ENCODE measurements at places on chromosomes 12 and 14. TPM values are rescaled to one million over a fixed set of nuclear protein-coding genes. Genes with fewer than 3 reads are reported as not detected.

DNA sequence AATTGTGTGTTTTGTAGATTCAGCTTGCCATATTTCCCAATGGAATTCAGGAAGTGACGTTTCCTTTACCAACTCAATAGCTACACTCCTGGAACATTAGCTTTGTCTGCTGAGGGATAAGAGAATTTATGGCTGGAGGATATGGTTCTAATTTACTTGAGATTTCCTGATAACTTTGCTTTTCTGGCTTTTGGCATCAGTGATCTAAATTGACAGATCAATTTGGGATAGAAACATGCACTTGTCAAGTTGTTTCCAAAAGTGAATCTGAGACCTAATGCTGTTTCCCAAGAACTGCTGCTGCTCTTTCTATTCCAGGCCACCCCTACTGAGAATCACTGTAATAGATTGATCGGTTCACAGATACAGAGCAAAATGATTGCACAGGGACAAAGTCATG, 43.2 kb downstream of the MGAT4C start:
- no peak for DNase-seq
- H3K4me3 ChIP-seq: no peak overlapping the region
- H3K27me3 ChIP-seq: no peaks in the 10 kb centered on the region
- H3K27ac ChIP-seq: no peak overlapping the region
- no peaks in the 10 kb centered on the region for H3K4me1 ChIP-seq

DNA sequence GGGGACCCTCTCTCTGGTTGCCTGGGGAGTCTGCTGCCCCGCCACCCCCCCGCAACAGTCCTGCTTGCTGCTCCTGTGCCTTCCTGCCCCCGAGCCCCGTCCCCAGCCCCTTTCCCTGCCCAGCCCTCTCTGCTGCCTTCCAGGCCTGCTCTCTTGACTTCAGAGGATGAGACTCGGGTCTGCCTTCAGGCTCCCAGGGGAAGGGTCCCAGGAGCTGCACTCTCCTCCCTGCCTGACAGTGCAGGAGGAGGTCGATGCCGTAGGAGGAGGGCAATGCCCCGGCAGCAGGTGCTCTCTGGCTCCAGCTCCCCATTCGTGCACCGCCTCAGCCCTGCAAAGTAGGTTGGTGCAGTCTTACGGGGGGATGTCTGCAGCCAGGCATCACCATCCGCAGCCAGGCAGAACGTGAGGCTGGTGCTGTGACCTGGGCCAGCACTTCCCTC, 185.1 kb upstream of the C14orf180 start:
- H3K36me3 ChIP-seq: no peaks in the 10 kb centered on the region
- no peak overlapping the region for H3K4me3 ChIP-seq
- no peak for DNase-seq
- H3K27ac ChIP-seq: no peak overlapping the region
- no peaks in the 10 kb centered on the region for H3K27me3 ChIP-seq
- H3K4me1 ChIP-seq: no peaks in the 10 kb centered on the region

- no peak overlapping the region for H3K27ac ChIP-seq
- no peak overlapping the region for H3K4me3 ChIP-seq
- no peak for DNase-seq
- no peaks in the 10 kb centered on the region for H3K4me1 ChIP-seq
- no peaks in the 10 kb centered on the region for H3K27me3 ChIP-seq
These were observed 207.9 kb downstream of the SYNE2 start for GRCh38 chr14:64060648-64061096.

DNA sequence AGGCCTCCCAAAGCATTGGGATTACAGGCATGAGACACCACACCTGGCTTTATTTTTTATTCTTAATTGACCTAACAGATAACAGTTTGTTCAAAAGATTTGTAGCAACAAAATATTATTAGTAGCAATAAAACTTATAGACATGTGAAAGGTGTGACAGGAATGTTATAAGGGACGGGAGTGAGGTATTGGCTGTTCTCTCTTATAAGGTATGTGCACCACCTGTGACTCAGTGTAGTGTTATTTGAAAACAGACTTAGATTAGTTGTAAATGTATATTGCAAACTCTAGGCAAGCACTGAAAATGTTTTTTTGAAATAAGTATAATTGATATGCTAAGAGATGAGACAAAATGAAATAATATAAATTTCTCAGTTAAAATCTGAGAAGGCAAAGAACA, 57.8 kb downstream of the KLRG1 start:
- H3K4me1 ChIP-seq: no peaks in the 10 kb centered on the region
- H3K36me3 ChIP-seq: no peaks in the 10 kb centered on the region
- H3K4me3 ChIP-seq: no peak overlapping the region
- no peaks in the 10 kb centered on the region for H3K27me3 ChIP-seq

DNA sequence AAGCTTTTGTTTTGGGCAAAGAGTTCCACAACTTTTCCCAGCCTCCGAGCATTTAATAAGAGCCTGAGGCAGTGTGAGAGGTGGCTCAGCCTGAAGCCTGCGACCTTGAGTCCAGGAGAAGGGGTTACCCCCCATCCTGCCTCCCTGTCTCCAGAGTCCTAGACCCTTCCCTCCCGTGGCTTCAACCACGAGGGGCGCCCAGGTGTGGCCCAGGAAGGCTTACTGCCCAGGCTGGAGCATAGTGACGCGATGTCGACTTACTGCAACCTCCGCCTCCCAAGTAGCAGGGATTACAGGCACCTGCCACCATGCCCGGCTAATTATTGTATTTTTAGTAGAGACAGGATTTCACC, 641 bp downstream of the LRRC43 start:
- no peaks in the 10 kb centered on the region for H3K4me1 ChIP-seq
- H3K27me3 ChIP-seq: no peaks in the 10 kb centered on the region
- H3K27ac ChIP-seq: no peak overlapping the region
- no peak overlapping the region for H3K4me3 ChIP-seq

GRCh38 chr14:50736932-50737419, 68.9 kb upstream of the SAV1 start:
- H3K4me3 ChIP-seq: no peak overlapping the region
- H3K27me3 ChIP-seq: no peaks in the 10 kb centered on the region
- no peak for DNase-seq
- H3K36me3 ChIP-seq: peaks cover 3% of the 10 kb centered on the region

GRCh38 chr14:22837750-22838538, 1.6 kb downstream of the MMP14 start:
- H3K4me3 ChIP-seq: peak overlapping the region; percentile 92
- peaks cover 3% of the 10 kb centered on the region for H3K36me3 ChIP-seq
- peak; percentile 89 for DNase-seq
- H3K27me3 ChIP-seq: no peaks in the 10 kb centered on the region

GRCh38 chr12:40616383-40616915, 75.8 kb upstream of the CNTN1 start:
- no peaks in the 10 kb centered on the region for H3K36me3 ChIP-seq
- no peaks in the 10 kb centered on the region for H3K27me3 ChIP-seq

- no peak for DNase-seq
- no peaks in the 10 kb centered on the region for H3K36me3 ChIP-seq
- no peaks in the 10 kb centered on the region for H3K4me1 ChIP-seq
- H3K27ac ChIP-seq: no peak overlapping the region
These were observed 8.9 kb downstream of the FUT8 start for GRCh38 chr14:65421201-65421981.

DNA sequence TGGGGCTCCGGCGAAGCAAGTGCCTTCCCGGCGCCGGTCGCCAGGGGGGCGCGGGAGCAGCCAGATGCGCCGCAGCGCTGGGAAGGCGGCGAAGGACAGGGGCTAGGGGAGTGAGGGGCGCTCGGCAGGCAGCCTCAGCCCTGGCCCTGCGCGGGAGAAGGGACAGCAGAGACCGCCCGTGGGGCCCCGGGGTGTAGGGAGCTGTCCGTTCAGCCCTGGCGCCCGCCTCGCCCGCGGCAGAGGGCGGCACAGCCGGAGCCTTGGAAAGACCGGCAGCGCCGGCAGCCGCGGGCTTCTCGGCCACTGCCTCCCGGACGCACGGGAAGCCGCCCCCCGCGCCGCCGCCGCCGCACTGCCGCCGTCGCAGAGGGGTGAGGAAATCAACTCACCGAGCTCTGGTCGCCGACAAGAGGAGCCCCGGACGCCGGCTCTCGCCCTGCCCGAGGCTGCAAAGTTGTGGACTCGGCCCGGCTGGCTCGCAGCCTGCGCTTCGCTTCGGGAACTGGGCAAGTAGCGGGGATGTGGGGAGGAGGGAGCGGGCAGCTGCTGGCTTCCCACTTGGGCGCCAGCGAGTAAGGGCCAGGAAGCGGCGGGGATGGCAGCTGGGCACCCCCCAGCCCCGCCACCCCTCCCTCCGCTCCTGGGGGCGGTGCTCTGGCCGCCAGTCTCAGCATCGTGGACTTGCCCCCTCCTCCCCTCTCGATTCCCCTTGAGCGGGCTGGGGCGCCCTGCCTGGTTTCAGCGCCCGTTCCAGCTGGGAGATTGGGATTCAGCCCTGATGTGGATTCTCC, at the start of gene ZDHHC22:
TSS of gene ZDHHC22 (minus strand) at position 578 of the 791 bp plus-strand sequence. CDS start 2,053 bp downstream, outside the sequence.
- H3K36me3 ChIP-seq: no peaks in the 10 kb centered on the region
- no peak for DNase-seq
- H3K4me3 ChIP-seq: no peak within 1 kb of the TSS
- H3K27ac ChIP-seq: no peak within 1 kb of the TSS

DNA sequence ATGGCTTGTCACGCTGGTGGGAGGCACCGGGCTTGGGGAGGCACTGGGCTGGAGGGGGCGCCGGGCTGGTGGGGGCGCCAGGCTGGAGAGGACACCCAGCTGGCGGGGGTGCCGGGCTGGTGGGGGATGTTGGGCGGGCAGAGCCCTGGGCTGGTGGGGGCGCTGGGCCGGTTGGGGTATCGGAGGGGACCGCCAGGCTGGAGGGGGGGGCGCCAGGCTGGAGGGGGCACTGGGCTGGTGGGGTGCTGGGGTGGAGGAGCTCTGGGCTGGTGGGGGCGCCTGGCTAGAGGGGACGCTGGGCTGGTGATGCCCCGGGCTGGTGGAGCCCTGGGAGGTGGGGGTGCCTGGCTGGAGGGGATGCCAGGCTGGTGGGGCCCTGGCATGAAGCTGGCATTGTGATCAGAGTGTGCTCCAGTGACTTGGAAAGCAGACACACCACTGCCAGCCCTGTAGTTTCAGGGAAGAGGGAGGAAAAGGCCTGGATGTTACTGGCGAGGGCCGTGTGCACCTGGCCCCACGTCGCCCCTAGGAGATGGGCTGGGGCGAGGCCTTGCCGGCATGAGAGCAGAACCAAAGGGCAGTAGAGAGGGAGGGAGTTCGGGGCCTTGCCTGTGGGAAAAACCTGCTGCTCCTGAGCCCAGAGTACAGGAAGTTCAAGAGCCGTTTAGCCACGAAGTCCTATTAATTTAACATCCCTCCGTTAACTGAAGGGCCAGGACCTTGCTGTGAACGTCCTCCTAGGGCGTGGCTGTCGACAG, 13.1 kb downstream of the TEDC1 start:
- H3K27me3 ChIP-seq: no peaks in the 10 kb centered on the region
- H3K36me3 ChIP-seq: no peaks in the 10 kb centered on the region
- H3K27ac ChIP-seq: no peak overlapping the region
- DNase-seq: peak; percentile 76

- no peak overlapping the region for H3K27ac ChIP-seq
- no peaks in the 10 kb centered on the region for H3K4me1 ChIP-seq
- H3K36me3 ChIP-seq: no peaks in the 10 kb centered on the region
- no peaks in the 10 kb centered on the region for H3K27me3 ChIP-seq
These were observed 124.8 kb downstream of the C12orf75 start for GRCh38 chr12:105455261-105455660.

DNA sequence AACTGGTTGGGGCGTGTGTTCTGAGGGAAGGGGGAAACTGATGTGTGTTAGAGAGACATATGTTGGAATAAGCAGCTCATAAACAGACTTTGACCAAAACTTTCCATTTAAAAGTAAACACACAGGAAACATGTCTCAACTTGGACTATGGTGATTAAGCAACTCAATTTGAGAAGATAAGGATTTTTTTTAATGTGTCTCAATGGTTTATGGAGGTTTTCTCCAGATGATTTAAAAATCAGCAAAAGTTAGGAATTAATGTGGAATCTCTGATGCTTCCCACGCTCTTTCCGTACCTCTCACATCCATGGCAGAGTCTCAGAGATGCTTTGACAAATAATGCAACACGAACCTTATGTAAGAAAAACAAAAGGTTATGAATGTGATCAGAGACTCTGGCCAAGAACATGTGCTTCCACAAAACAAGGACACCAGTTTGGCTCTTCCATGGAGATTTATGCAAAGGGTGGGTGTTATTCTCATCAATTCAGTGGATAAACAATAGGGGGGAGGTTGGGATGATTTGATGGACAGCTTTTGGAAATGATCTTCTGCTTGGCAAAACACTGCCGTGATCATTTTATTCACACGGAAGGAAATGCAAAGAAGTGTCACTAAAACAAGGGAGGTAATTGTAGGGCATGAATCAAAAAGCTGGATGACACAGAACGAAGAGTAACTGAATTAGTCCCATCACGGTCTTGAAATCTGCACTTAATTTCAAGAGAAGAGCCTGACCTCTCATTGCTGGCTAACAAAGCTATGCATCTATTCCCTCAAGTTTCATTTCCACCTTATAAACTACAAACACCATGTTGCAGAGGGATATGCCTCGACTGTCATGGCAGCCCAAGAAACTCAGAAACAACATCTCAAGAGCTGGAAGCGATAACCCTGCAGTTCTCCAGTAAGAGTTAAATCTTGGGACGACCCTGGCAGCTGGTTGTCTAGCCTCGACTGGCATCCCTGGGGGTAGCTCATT, 76.5 kb downstream of the FOXN3 start:
- DNase-seq: no peak
- no peaks in the 10 kb centered on the region for H3K27me3 ChIP-seq
- no peak overlapping the region for H3K27ac ChIP-seq

DNA sequence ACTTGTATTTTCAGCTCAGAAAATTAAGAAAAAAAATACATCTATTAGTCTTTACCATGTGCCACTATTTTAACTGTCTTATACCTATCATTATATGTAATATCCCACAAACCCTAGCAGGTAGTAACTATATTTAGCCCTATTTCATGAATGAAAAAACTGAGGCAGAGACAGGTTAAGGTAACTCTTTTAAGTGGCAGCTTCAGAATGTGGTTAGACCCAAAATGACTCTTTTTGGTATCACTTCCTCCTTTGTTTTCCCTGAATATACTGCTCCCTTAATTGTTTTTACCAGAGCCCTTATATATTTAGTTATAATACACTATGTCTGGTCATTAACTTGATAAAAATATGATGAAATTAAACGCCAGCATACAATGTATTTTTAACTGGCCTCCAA, 235.6 kb upstream of the RPL10L start:
- H3K4me3 ChIP-seq: no peak overlapping the region
- no peak overlapping the region for H3K27ac ChIP-seq
- no peaks in the 10 kb centered on the region for H3K27me3 ChIP-seq

GRCh38 chr14:71498212-71498611, 434.0 kb upstream of the RGS6 start:
- no peak overlapping the region for H3K27ac ChIP-seq
- H3K4me1 ChIP-seq: peaks cover 4% of the 10 kb centered on the region

DNA sequence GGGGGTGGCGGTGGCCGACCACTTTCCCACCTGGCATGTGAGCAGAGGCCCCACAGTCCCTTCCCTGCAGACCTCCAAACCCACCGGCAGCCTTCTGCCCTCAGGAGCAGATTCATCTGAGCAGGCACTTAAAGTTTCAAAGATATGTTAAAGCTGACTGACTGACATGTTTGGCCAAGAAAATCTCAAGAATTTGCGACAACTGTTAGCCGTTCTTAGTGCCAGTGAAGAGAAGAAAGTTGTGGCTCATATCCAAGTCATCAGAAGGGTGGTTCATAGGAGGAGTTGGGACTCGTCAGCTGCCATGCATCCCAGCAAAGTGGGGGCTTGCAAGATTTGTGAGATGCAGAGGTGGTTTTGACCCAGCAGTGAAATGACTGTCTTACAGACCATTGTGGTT, 27.2 kb downstream of the ELK3 start:
- no peaks in the 10 kb centered on the region for H3K27me3 ChIP-seq
- H3K36me3 ChIP-seq: no peaks in the 10 kb centered on the region
- peak; percentile 65 for DNase-seq

Gene RNF212B
- not detected for total RNA-seq

Gene NAA25
- total RNA-seq: 27.5 TPM

Gene SLC17A8
- not detected for total RNA-seq

Gene KRT77
- not detected for total RNA-seq

Gene PLEKHD1
- total RNA-seq: 0.26 TPM

Gene LHX5
- total RNA-seq: not detected

Gene TBC1D30
- total RNA-seq: 9.7 TPM

Gene FICD
- 6.5 TPM for total RNA-seq

Gene CLEC1B
- not detected for total RNA-seq

Gene CISTR
- not detected for total RNA-seq
